A375 (cell line): ENCODE measurements at places on chromosomes 1 and 21. TPM values are rescaled to one million over a fixed set of nuclear protein-coding genes. Genes with fewer than 3 reads are reported as not detected.

The KCNA2 gene
- total RNA-seq, result 0.03 and 0.41 TPM in 2 replicates

The SCAMP3 gene
- 171 and 220 TPM in 2 replicates for total RNA-seq

The GJC2 gene
- 3.1 and 3.3 TPM in 2 replicates for total RNA-seq

The F5 gene
- total RNA-seq, result not detected in 2 replicates

The MANEAL gene
- 18.6 and 19.4 TPM in 2 replicates for total RNA-seq

The PCP4 gene
- total RNA-seq, result not detected in 2 replicates

The C8A gene
- not detected in 2 replicates for total RNA-seq

The VSIG8 gene
- not detected in 2 replicates for total RNA-seq
